BJ (cell line): ENCODE measurements at places on chromosomes 13 and 19. TPM values are rescaled to one million over a fixed set of nuclear protein-coding genes. Genes with fewer than 3 reads are reported as not detected.

DNA sequence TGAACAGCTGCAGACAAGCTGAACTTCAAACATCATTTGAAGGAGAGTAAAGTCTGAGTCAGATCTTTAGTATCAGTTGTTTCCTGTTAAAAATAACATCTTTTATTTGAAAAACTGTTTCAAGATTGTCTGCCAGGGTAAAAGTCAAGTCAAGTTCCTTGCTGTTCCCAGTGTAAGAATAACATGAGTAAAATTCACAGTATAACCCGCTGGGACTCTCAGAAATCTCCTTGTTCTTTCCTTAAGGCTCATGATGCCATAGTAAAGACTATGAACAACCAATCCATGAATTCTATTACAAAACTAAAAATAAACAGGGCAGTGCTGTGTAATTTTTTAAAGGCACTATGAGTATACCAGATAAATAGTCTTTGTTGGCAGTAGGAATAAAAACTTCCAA lies 112.9 kb downstream of the IRS2 start:
- no peak for DNase-seq

- DNase-seq: peak; percentile 57
Measured at GRCh38 chr13:93709506-93710244, 483.1 kb downstream of the GPC6 start.

- no peak for DNase-seq
Measured at GRCh38 chr13:111865046-111865445, 201.9 kb upstream of the SOX1 start.

SERTAD1 gene
- 14.5 and 21.9 TPM in 2 replicates for polyA plus RNA-seq

SIX5 gene
- polyA plus RNA-seq: 6.6 and 12.5 TPM in 2 replicates
